ENCODE measurements at places on chromosomes 7 and 10. TPM values are rescaled to one million over a fixed set of nuclear protein-coding genes. Genes with fewer than 3 reads are reported as not detected.

SEMA4G gene
- polyA plus RNA-seq = 63.0 TPM

PNLIPRP1 gene
- 0.13 TPM for polyA plus RNA-seq

BRAF gene
- polyA plus RNA-seq = 31.8 TPM

ZNF655 gene
- 114 TPM for polyA plus RNA-seq

GSTO2 gene
- polyA plus RNA-seq = 52.8 TPM

HOXA1 gene
- polyA plus RNA-seq = 3.4 TPM

GOLGA7B gene
- polyA plus RNA-seq = 1.2 TPM

GIMAP6 gene
- 13.8 TPM for polyA plus RNA-seq

Measured in left kidney (tissue), 8 donors.